ENCODE measurements at places on chromosomes 13 and 19. TPM values are rescaled to one million over a fixed set of nuclear protein-coding genes. Genes with fewer than 3 reads are reported as not detected.

Gene ZAR1L
- total RNA-seq = under 0.01 TPM

Gene MIER2
- 10.5 TPM for total RNA-seq

Gene CYP2F1
- total RNA-seq = under 0.01 TPM

Gene SCEL
- not detected for total RNA-seq

Gene SMIM44
- total RNA-seq = not detected

Gene ECSIT
- 99.4 TPM for total RNA-seq

Gene TMEM59L
- not detected for total RNA-seq

Gene TBXA2R
- 1.3 TPM for total RNA-seq

Gene KIR3DL1
- total RNA-seq = not detected

Gene OR7C1
- total RNA-seq = under 0.01 TPM

Gene LRRC4B
- total RNA-seq = under 0.01 TPM

Measured in hematopoietic multipotent progenitor cell (in vitro differentiated cells).